ENCODE measurements at places on chromosomes 7 and 10.

GRCh38 chr7:112201411-112201810 is 4.8 kb downstream of the DOCK4 start:
- no peak overlapping the region for H3K27ac ChIP-seq
- H3K4me1 ChIP-seq, result peaks cover 14% of the 10 kb centered on the region
- DNase-seq, result no peak
- no peak overlapping the region for H3K4me3 ChIP-seq
- peaks cover 21% of the 10 kb centered on the region for H3K27me3 ChIP-seq

GRCh38 chr7:15925608-15926007 is 239.1 kb upstream of the MEOX2 start:
- no peaks in the 10 kb centered on the region for H3K27me3 ChIP-seq
- H3K36me3 ChIP-seq, result no peaks in the 10 kb centered on the region
- H3K4me3 ChIP-seq, result no peak overlapping the region
- H3K4me1 ChIP-seq, result no peaks in the 10 kb centered on the region
- no peak overlapping the region for H3K27ac ChIP-seq

GRCh38 chr7:78760620-78761355 is 692.7 kb downstream of the MAGI2 start:
- H3K4me1 ChIP-seq, result no peaks in the 10 kb centered on the region
- H3K27ac ChIP-seq, result no peak overlapping the region
- no peak overlapping the region for H3K4me3 ChIP-seq
- no peaks in the 10 kb centered on the region for H3K27me3 ChIP-seq
- no peaks in the 10 kb centered on the region for H3K36me3 ChIP-seq

- H3K4me1 ChIP-seq, result no peaks in the 10 kb centered on the region
- no peak overlapping the region for H3K4me3 ChIP-seq
- no peaks in the 10 kb centered on the region for H3K27me3 ChIP-seq
- DNase-seq, result no peak
- H3K27ac ChIP-seq, result no peak overlapping the region
Observed at GRCh38 chr7:102122026-102122425, 164.6 kb upstream of the SH2B2 start.

DNA sequence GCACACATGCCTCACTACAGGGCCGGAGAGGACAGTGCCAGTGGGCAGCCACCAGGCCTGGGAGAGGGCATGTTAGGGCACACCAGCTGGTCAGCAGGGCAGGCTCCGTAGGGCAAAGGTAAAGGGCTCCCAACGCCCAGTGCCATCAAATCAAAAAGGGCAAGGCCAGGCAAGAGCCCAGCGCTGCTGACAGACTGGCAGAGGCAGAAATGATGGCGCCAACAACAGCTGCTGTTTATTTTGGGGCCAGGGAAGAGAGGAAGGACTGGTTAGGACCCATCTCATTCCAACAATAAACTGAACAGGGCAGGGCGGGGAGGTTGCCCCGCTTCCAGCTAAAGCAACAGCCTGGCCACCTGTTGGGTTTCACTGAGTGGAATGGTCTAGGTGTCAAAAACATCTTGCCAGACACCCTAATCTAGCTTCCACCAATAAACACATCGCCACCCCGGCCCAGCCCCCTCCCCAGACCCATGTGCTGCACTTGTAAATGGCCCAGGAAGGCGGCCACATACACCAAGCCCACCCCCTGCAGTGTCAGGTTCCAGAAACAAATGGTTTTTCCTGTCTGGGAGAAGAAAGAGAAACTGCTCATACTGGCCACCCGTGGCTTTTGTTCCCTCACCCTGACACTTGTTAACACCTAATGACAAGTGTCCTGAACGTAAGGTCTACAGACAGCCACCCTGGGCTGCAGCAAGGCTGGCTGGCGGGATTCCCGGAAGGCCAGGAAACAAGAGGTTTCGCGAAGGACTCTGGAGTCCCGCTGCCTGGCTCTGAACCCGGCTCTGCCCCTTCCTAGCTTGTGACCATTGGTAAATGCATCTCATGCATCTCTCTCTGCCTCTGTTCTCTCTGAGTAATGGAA is 15.3 kb downstream of the SH3PXD2A start:
- H3K4me3 ChIP-seq, result no peak overlapping the region
- H3K36me3 ChIP-seq, result no peaks in the 10 kb centered on the region
- no peaks in the 10 kb centered on the region for H3K27me3 ChIP-seq

DNA sequence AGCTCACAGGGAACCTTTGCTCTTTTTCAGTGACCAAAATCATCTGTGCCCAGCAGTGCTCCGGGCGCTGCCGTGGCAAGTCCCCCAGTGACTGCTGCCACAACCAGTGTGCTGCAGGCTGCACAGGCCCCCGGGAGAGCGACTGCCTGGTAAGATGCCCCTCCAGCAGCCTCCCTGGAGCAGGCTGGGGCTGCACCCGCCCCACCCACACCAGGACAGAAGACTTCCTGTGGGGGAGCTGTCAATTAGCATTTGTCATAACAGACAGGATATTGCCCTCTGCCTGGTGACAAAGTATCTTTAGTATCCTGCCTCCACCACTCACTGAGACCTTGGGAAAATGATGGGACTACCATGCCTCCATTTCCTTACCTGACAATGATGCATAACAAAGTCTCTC is 133.7 kb downstream of the EGFR start:
- no peaks in the 10 kb centered on the region for H3K36me3 ChIP-seq
- no peaks in the 10 kb centered on the region for H3K27me3 ChIP-seq
- no peak overlapping the region for H3K4me3 ChIP-seq
- DNase-seq, result no peak
- no peaks in the 10 kb centered on the region for H3K4me1 ChIP-seq
- no peak overlapping the region for H3K27ac ChIP-seq

DNA sequence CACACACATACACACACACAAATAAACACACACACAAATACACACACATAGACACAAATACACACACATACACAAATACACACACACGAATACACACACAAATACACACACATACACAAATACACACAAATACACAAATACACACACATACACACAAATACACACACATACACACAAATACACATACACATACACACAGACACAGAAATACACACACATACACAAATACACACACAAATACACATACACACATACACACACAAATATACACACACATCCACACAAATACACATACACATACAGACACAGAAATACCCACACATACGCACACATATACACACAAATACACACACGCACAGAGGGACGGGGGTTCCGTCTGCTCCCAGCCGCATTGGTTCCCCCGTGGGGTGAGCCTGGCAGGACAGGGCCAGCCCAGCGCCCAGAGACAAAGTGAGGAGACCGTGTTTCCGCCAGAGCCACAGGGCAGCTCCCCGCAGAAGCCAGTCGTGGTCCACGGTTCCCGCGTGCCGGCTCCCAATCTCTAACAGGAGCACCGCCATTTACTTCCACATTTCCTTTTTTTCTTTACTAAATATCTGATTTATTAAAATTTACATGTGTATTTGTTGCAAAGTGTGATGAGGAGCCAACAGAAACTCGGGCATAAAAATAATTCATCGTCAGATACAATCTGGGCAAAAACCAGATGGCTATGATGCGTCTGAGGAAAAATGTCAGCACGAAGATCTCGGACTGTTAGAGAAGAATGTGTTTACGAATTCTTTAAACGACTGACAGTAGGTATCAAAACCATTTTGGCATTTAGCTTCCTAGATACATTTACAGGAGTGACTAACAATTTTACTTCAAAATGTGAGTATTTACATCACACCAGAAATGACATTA is 3.1 kb upstream of the KNDC1 start:
- H3K4me1 ChIP-seq, result peaks cover 8% of the 10 kb centered on the region
- DNase-seq, result no peak
- H3K27ac ChIP-seq, result no peak overlapping the region
- no peak overlapping the region for H3K4me3 ChIP-seq
- H3K36me3 ChIP-seq, result no peaks in the 10 kb centered on the region
- H3K27me3 ChIP-seq, result no peaks in the 10 kb centered on the region

GRCh38 chr7:151481650-151482505 is 37.8 kb downstream of the RHEB start:
- H3K27me3 ChIP-seq, result no peaks in the 10 kb centered on the region
- H3K36me3 ChIP-seq, result no peaks in the 10 kb centered on the region
- no peak overlapping the region for H3K4me3 ChIP-seq
- H3K27ac ChIP-seq, result no peak overlapping the region
- H3K4me1 ChIP-seq, result no peaks in the 10 kb centered on the region
- DNase-seq, result no peak

DNA sequence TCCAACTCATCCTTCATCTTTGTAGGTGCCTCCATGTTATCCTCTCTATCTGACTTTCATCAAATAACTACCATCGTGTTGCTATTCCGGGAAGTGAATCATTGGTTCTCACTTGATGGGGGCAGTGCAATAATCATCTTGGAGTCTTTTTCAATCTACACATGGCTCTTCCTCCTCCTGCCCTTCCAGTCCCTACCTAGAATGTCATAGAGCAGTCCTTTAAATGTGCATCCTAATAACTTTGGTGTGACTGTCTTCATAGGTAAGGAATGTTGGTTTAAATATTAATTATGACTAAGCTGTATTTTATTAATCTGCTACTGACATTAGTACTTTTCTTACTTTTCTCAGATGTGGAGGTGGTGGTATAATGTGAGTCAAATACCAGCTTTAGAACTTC is 8.4 kb upstream of the CDK14 start:
- no peak overlapping the region for H3K4me3 ChIP-seq
- no peaks in the 10 kb centered on the region for H3K4me1 ChIP-seq
- H3K36me3 ChIP-seq, result no peaks in the 10 kb centered on the region

DNA sequence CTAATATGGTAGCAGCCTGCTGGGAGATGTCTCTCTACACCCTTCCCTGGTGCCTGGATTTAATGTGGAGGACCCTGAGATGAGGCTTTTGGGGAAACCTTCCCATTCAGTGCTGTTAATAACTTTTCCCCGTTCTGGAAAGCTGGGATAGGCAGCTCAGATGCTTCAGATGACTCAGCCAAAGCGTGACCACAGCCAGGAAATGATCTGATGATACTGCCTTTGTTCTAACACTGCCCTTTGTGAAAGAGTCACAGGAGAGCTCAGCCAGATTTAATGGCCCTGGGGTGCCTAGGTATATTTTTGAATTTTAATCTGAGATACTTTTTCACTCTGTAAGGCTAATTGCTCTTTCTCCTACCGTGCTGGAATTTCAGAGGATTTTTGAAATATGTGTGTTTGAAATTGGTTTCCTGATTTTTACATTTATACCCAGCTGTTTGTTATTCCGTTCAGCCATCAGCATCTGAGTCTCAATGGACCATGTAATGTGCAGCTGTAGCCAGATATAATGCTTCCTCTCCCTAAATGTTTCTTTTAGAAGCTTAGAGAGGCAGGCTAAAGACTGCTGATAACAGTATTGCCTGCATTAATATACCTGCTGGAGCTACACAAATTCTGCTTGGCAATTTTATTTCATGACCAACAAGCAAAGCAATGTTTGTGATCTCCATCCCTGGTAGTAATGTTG is 17.8 kb downstream of the CELF2 start:
- no peak for DNase-seq
- H3K4me1 ChIP-seq, result no peaks in the 10 kb centered on the region
- no peak overlapping the region for H3K4me3 ChIP-seq
- H3K27ac ChIP-seq, result no peak overlapping the region
- no peaks in the 10 kb centered on the region for H3K36me3 ChIP-seq
- no peaks in the 10 kb centered on the region for H3K27me3 ChIP-seq

DNA sequence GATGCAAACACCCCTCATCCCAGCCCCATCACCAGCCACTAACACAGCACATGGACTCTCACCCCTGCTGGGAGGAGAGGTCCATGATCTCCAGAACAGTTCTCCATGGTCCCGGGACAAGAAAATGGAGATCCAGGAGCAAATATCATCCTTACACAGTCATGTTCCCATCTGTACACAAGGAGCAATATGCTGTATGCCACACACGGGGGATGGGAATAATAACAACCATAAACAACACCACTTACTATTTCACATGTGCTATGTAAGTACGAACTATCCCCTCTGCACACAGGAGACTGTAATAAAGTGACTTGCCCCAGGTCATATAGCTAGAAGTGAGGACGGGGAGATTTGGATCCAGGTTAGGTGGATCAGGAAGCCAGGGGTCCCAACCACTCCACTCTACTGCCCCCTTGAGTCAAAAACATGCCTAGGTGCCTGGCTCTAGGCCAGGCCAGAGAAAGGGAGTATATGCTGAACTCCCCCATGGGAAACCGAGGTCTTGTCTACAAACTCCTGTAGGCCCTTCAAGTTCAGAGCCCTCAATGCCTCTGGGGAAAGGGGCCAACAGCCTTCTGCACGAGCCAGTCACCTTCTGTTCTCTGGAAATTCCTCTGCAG is 34.1 kb downstream of the LRRC20 start:
- H3K4me1 ChIP-seq, result no peaks in the 10 kb centered on the region
- H3K4me3 ChIP-seq, result no peak overlapping the region
- no peak overlapping the region for H3K27ac ChIP-seq
- no peaks in the 10 kb centered on the region for H3K36me3 ChIP-seq
- no peaks in the 10 kb centered on the region for H3K27me3 ChIP-seq

DNA sequence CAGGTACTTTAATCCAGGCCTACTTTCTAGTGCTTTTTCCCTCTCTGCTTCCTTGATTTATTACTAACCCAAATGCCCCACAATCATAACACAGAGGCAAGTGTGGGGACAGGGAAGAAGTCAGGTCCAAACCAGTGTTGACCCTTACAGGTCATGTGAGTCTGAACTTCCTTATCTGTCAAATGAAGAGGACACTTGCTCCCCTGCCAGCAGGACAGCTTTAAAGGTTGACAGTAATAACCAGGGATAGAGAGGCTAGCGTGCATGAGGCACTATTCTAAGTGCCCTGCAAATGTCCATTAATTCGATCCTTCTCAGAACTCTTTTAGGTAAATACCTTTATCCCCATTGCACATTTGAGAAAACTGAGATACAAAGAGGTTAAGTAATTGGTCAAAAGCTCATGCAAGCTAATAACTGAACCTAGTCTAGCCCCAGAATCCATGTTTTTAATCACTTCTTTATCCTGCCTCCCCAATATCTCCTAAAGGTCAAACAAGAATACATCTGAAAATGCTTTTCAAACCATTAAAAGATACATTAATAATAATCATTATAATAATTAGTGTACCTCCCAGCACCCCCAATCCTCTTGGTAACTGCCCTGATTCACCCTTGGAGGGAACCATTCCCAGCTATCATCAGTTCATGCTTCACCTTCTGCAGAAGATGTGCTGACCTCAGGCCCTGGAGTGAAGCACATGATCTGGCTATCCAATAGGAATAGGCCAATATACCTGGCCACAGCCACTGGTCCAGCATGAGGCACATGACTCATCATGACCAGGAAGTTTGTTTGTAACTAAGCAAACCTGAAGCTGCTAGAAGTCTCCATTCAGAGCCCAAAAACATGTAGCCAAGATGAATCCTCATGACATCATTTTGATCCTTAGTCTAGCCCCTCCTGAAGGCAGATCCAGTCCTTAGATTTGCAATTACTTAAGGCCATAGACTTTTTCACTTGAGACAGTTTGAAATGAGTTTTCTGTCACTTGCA is 40.7 kb downstream of the SGMS1 start:
- H3K27me3 ChIP-seq, result no peaks in the 10 kb centered on the region
- H3K4me1 ChIP-seq, result peaks cover 6% of the 10 kb centered on the region
- peaks cover 9% of the 10 kb centered on the region for H3K36me3 ChIP-seq
- H3K4me3 ChIP-seq, result no peak overlapping the region
- H3K27ac ChIP-seq, result no peak overlapping the region
- DNase-seq, result no peak
